ENCODE measurements at places on chromosomes 3 and 15. TPM values are rescaled to one million over a fixed set of nuclear protein-coding genes. Genes with fewer than 3 reads are reported as not detected.

The SEMA6D gene
- total RNA-seq: 1.2 TPM

The LRRK1 gene
- total RNA-seq: 13.7 TPM

The PPIB gene
- total RNA-seq: 684 TPM

The ASB14 gene
- not detected for total RNA-seq

The PPARG gene
- 0.63 TPM for total RNA-seq

The TMEM212 gene
- total RNA-seq: not detected

The ATP13A5 gene
- total RNA-seq: not detected

The MME gene
- 2.6 TPM for total RNA-seq

The IL5RA gene
- not detected for total RNA-seq

The FGD5 gene
- total RNA-seq: not detected
